Naive B cell (primary cell): ENCODE measurements at places on chromosomes 1 and 21.

DNA sequence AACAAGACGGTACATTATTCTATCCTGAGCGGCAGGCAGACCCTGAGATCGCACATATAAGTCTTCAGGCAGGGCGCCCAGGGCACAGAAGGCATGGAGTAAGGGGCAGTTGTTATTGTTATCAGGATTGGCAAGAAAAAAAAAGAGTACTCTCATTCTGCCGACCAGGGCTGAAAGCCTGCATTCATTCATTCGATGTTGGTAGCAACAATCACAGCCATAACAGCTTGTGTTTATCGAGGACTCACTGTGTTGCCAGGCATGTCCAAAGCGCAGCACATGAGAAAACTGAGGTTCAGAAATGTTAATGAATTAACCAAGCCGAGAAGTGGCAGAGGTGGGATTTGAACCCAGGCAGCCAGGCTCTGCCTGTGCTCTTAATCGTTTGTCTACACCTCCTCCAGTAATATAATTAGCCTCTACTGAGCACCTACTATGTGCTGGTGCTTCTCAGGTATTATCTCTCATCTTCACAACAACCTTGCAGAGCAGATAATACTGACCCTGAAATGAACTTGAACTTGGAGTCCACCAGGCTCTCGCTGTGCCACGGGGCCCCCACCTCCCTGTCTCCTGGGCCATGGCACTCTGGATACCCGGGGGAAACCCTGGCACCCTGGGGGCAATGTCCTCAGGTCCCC is 56.2 kb downstream of the TAS1R2 start:
- no peak for DNase-seq

DNA sequence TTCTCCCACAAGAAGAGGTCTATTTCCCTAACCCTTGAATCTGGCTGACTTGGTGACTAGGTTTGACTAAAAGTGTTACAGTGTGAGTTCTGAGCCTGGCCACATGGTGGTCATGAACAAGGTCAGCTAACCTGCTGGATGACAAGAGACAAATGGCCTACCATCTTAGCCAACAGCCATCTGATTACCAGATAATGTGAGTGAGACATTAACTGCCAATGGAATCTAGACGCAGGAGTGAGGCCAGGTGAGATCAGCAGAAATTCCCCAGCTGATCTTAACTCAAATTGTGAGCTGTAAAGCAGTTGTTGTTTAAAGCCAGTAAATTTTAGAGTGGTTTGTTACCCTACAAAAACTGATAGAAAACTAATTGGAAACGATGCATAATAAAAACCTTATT is 320.0 kb downstream of the BRINP2 start:
- no peak for DNase-seq

DNA sequence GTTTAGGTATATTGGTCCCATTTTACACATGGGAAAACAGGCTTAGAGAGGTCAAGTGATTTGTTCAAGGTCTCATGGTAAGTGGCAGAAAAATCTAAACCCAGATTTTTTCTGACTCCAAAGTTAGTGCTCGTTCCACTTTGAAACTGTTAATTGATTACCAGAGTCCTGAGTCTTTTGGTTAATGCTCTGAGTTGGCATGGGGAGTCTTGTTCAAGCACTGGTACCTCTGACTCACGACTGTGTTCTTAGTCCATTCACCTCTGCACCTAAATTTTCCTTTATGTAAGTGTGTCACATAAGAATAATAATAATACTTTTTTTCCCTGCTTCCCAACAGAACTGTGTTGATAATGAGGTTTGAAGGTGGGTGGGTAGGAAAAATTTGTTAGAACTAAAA is 59.3 kb downstream of the VANGL2 start:
- DNase-seq, result no peak

DNA sequence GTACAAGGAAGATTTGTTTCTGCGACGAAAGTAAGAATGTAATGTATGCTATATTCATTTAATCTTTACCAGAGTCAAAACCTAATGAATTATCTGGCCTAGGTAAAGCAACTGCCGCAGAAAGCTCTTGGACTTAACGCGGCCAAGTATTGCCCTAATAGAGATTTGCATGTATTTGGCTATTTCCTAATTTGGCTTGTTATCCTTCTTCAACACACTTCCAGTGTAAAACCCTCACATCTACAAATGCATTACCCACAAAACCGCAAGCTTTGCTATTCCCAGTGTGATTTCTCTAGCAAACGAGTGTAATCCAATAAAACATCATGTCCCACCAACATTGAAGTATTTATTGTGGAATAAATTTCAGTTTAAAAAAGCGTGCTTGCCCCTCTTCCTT is 123.8 kb upstream of the LMO4 start:
- DNase-seq, result no peak

GRCh38 chr1:28010969-28011368 is 51.2 kb downstream of the XKR8 start:
- no peak for DNase-seq

GRCh38 chr1:218852527-218852926 is 321.2 kb upstream of the LYPLAL1 start:
- no peak for DNase-seq

DNA sequence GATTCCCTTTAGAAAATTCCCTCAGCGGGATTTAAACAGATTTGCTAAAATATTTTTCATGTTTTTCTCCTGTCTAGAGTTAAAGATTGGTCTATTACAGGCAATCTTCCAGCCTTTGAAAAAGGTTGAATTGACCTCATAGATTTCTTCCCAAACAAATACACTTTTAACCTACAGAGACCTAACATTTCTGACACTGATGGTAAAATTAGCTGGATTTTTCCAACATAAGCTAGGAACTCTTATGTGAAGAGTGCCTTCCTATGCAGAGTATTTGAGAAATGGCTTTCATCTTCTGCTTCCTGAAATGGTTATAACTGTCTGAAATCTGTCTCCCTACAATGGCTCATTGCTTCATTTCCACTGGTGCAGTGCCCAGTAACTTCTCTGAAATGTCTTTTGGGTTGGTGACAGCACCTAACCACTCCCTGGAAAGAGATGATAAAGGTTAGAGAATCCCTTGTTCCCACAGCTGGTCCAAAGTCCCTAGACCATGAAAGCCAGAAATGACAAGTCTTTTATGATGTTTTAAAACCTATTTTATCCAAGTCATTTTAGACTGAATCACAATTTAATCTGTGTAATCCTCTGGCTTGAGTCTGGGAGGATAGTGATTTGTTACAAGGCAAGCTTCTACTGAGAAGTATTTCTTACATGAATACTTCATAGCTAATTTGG is 269.4 kb downstream of the BACH1 start:
- no peak for DNase-seq

- no peak for DNase-seq
Observed at GRCh38 chr1:71033136-71033535, 14.5 kb downstream of the PTGER3 start.

GRCh38 chr1:239387304-239388158 is 1.2 kb downstream of the CHRM3 start:
- DNase-seq, result no peak

- peak; percentile 61 for DNase-seq
Observed at GRCh38 chr1:203273869-203274602, 31.3 kb upstream of the BTG2 start.

DNA sequence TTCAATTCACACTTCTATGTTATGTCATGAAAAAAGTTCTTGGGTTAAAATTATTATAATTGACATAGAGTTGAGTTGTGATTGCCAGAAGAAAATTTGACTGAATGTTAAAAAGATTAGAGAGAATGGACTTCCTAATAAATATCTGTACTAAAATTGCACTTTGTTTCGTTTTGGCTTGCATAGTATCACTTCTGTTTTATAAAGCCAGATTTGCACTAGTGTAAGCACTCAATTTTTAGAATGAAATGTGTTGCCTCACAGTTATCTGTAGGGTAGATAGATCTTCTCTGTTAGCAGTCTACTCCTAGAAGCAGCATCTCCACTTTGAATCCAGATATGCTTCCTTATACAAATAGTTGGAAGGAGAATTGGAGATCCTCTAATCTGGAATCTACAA is 95.2 kb upstream of the MPC2 start:
- no peak for DNase-seq

DNA sequence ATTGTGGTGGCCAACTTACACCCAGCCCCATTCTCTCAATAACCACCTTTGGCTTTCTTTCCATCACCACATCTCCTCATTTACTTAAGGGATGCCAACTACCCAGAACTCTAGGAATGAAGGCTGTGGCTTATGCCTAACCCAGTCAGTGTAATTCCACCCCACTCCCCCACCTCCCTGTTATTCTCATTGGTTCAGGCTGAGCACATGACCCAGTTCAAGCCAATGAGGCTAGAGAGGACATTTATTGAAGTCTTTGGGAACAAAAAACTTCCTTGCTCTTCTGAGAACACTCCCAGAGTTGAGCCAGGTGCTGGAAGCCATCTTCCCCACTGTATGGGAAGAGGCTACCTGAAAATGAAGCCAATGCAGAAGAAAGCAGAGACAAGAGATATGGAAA is 22.8 kb upstream of the CD2 start:
- no peak for DNase-seq

DNA sequence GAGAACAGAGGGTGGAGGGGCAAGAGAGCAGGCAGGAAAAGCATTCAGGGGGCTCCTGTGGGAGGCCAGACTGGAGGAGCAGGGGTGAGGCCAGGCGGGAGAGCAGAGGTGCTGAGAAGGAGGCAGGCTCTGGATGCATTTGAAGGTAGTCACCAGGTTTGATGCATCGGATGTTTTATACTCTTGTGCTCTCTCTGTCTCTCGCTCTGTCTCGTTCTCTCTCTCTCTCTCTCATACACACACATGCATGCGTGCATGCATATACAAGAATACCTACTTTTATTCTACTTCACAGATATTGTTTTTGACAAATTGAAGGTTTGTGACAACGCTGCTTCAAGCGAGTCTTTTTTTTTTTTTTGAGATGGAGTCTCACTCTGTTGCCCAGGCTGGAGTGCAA is 15.0 kb upstream of the ITPKB start:
- no peak for DNase-seq

DNA sequence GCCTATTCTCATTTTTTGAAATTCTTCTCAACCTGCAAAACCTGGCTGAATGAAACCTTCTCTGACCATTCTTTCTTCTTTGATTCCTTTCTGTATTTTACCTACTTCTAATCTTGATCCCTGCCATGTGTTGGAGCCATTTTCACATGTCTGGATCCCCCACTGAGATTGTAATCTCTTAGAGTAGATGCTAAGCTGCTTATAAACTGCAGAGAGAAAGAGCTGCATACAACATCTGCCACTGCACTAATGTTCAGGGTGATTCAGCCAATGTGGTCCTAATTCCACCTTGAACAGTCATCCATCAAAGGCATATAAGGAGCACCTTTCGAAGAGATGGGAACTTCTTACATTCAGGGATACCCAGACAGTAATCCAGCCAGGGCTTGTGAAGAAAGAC is 16.2 kb upstream of the DAB1 start:
- DNase-seq, result no peak

DNA sequence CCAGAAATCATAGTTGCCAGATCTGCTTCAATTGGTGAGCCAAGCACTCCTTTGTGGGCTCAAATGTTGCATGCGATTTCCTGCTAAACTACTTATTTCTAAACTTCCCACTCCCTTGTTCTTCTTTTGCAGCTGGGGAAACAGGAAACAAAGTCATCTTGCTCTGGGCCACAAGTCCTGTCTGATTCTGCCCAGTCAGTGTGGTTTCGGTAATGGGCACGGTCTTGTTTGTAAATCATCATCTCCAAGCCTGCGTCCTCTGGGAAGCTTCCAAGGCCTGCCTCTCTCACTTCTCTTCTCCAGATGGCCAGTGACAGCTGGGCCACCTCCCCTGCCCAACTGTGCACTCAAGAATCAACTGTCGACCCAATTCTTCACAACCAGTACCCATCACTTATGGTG is 4.4 kb downstream of the S100A8 start:
- no peak for DNase-seq

- DNase-seq, result peak; percentile 29
Observed at GRCh38 chr1:89022167-89022959, at the start of gene GBP3. GBP3 (minus strand) TSS chr1:89022866; CDS start chr1:89020721, 2,145 bp downstream.

GRCh38 chr1:21626921-21627339 is 42.2 kb downstream of the RAP1GAP start:
- DNase-seq, result no peak

DNA sequence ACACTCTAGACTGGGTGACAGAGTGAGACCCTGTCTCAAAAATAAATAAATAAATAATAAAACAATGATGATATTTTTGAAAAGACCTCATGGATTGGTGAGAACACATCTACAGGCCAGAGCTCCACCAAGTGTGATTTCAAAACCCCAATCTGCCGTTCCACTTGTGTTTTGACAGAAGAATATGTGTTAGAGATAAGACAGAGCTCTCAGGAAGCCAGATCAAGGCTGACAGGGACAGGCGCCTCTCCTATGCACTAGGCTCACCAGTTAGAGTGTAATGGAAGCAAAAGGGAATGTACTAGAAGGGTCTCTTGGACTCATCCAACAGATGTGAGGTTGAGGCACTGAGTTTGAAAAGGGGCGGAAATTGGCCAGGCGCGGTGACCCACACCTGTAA is 110.7 kb upstream of the ERRFI1 start:
- DNase-seq, result no peak

DNA sequence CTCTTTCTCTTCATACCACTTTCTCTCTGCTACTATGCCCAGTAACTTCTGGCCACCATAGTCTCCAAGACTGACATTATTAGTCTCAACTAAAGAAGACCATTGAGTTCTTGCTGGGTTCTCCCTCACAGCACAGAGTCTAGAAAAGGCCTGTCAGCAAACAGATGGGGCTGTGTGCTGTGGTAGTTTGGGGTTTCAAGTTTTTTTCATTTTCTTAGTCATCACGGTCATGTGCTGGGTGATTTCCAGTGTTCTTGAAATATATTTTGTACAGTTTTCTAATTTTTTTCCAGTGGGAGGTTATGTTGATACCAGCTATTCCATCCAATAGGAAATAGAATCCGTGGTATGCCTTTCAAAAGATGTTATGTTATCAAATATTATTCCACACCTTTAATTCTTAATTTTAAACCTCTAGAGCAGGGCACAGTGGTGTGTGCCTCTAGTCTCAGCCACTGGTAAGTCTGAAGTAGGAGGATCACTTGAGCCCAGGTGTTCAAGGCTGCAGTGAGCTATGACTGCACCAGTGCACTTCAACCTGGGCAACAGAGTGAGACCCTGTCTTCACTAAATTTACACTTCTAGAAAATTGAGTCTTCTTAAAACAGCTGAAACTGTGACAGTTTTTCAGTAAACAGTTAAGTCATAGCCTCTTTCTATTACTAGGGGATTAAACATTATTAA is 8.3 kb downstream of the CFHR2 start:
- DNase-seq, result no peak
